ENCODE measurements at places on chromosomes 12 and 14. TPM values are rescaled to one million over a fixed set of nuclear protein-coding genes. Genes with fewer than 3 reads are reported as not detected.

DPPA3 gene
- polyA plus RNA-seq = 0.17 TPM

OR4K5 gene
- not detected for polyA plus RNA-seq

PPP1R13B gene
- 44.3 TPM for polyA plus RNA-seq

RPL10L gene
- not detected for polyA plus RNA-seq

RTN1 gene
- 3.9 TPM for polyA plus RNA-seq

LMNTD1 gene
- polyA plus RNA-seq = not detected

GLS2 gene
- 2.7 TPM for polyA plus RNA-seq

DTX1 gene
- polyA plus RNA-seq = 12.4 TPM

Data from left kidney (tissue), 8 donors.